Activated T-helper 9 cell treated with anti-CD3 and anti-CD28 coated beads, Interleukin-2, amount 50 U/mL, for 16 hours (primary cell): ENCODE measurements at places on chromosomes 7 and 10.

GRCh38 chr7:8277394-8277982 is 15.5 kb upstream of the ICA1 start:
- no peak for DNase-seq

DNA sequence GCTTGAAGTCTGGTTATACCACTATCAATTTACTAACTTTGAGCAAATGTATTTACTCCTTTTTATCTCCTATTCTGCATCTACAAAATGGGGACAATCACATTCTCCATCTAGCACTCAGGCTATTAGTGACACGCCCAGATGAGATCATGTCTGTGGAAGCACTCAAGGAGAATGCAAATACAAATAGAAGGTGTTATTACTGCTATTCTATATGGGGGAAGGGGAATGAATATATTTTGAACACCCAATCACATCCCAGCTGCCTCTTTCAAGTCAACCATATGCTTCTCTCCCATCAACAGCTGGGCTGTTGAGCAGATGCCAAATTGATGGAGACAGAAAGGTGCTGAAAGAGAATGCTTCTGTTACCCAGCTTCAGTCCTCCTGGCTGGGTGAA is 23.5 kb downstream of the SGMS1 start:
- no peak for DNase-seq

GRCh38 chr10:86642021-86642420 is 12.3 kb upstream of the OPN4 start:
- no peak for DNase-seq

GRCh38 chr10:117476281-117476680 is 66.3 kb upstream of the EMX2 start:
- no peak for DNase-seq

DNA sequence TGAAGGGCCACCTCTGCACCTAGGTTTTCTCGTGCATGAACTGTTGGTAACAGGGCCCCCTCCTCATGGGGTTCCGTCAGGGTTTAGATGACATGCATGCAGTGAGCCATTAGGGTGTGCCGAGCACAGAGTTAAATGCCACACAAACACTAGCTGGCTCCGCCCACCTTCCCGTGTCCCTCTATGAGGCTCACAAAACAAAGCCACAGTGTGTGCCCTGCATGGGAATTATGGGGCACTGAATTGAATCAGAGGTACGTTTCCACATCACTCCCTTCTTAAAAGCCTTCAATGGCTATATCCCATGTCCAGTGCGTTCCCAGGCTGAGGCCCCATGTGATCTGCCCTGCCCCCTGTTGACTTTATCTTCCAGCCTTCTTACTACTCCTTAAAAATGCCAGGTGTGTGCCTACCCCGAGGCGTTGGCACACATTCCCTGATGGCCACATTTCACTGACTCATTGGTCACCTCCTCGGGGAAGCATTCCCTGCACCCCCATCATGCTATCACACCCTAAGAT is 35.7 kb downstream of the GSDME start:
- no peak for DNase-seq

DNA sequence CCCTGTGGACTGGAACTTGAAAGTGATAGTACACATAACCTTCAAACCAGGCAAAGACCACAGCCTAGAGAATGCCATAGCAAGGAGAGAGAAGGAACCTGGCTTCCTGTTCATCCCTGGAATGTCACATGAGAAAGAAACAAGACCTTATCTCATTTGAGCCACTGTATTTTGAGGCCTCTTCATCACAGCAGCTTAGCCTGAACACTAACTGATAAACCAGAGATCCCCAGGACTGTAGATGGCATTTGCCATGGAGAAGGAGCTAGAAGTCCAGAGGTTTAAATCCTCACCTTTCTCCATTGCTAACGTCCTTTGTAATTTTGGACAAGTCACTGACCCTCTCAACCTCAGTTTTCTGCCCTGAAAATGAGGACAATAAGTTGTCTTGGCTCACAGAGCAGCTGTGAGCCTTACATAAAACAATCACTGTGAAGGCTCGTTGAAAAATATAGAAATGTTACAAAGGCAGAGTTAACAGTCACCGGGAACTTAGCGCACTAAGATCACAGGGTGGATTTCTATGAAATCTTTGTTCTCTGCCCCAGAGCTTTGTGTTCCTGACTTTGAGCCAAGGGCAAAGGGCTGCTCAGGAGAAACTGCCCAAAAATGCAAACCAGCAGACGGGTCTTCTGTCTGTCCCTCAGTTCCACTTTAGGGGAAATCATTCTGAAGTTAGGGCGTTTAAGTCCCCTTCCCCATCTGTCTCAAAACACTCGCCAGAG is 197.0 kb downstream of the USP6NL start:
- DNase-seq, result no peak

- no peak for DNase-seq
Measured at GRCh38 chr10:117248750-117249465, 8.0 kb downstream of the SLC18A2 start.

DNA sequence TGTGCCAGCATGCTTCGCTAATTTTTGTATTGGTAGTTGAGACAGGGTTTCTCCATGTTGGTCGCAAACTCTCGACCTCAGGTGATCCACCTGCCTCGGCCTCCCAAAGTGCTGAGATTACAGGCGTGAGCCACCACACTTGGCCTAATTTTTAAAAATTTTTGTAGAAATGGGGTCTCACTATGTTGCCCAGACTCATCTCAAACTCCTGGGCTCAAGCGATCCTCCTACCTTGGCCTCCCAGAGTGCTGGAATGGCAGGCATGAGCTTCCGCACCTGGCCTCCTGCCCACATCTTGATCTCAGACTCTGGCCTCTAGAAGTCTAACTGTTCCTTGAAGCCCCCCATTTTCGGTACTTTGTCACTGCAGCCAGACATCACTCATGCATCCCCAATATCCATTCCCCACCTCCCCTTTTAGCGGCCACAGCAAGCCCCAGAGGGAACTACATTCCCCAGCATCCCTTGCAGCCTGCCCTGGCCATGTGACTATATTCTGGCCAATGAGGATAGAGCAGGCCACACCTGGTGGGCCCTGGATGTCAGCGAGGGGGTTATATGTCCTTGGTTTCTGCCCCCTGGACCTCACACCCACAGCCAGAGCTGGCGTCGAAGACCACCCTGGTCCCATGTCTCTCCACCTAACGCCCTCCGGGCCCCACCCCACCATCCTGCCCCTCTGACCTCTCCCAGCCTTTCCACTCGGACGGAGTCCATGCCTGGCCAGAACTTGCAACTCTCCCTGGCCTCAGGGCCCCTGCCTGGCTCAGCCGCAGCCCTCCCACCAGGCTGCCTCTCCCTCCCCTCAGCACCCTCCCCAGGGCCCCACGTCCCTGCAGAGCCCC is 33.8 kb downstream of the MICALL2 start:
- no peak for DNase-seq

DNA sequence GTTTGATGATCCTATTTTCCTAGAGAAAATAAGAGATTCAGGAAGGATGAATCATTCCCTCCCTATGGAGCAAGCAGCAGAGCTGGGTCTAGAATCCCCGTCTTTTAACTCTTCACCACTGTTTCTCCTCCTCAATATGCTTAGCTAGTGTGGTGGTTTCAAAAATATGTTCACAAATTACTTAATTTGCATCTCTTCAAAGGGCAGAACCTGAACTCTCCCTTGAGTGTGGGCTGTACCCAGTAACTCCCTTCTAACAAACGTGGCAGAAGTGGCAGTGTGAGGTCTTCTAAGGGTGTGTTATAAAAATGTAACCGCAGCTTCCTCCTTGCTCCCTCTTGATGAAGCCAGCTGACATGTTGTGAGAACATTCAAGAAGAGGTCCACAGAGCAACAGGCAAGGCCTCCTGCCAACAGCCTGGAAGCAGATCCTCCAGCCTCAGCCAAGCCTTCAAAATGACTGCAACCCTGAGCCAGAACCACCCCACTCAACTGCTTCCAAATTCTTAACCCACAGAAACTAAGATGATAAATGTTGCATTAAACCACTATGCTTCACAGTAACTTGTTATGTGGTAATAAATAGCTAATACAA is 36.6 kb downstream of the SRPK2 start:
- DNase-seq, result peak; percentile 1

DNA sequence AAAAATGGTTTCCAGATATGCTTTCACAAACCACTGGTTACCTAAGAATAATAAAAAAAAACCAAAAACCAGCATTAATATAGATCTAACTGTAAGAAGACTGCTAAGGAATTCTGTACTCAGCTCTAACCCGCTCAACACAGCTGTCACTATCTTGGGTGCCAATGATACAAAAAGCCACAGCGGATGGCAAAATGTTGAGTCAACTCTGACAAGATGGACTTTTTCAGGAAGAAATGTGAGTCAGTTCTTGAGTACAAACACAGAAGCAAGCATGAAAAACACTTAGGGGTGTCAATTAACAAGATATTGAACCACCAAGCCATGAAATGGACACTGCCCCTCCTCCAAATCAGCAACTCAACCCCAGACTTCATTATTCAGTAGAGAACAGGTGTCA is 55.0 kb downstream of the CTTNBP2 start:
- no peak for DNase-seq

DNA sequence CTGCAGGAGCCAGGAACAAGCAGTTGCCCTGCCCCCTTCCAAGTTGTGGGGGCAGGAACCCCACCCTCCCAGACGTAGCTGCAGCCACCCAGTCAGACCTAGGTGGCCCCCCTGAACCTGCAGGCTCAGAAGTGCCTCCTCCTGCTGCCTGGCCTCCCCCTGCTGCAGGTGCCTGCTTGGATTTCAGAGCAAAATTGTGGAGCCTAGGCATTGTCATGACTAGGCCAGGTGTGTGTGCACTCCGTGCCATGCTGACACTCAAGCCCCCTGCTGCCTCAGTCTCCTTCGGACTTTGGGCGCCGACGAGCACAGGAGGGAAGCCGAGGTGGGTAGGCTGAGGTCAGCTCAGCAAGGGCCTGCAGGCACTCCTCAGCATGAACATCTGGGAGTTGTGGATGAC is 733.9 kb upstream of the ZWINT start:
- DNase-seq, result no peak

DNA sequence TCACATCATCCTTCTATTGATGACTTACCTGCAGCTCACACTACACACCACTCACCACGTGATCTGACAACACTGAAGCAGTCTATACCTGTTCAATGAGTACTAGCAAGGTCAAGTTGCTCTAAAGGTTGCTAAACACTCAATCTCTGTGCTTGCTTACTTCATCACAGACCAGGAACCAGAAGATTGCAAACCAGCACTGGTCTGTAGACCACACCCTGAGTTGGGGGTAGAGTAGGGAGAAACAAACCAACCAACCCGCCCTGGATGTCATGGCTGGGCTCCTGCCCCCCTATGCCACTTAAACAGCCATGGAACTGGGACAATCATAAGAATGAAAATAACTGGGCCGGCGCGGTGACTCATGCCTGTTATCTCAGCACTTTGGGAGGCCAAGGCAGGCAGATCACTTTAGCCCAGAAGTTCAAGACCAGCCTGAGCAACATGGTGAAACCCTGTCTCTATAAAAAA is 19.6 kb downstream of the DLG5 start:
- no peak for DNase-seq
